ENCODE measurements at places on chromosomes 16 and 17.

- DNase-seq, result no peak
Observed at GRCh38 chr17:43574896-43575525, 28.9 kb upstream of the ETV4 start.

- peak; percentile 96 for DNase-seq
Observed at GRCh38 chr17:59155439-59156177, at the start of gene PRR11. Gene PRR11 (plus strand): TSS chr17:59155746. CDS start chr17:59169753, 14,007 bp downstream.

DNA sequence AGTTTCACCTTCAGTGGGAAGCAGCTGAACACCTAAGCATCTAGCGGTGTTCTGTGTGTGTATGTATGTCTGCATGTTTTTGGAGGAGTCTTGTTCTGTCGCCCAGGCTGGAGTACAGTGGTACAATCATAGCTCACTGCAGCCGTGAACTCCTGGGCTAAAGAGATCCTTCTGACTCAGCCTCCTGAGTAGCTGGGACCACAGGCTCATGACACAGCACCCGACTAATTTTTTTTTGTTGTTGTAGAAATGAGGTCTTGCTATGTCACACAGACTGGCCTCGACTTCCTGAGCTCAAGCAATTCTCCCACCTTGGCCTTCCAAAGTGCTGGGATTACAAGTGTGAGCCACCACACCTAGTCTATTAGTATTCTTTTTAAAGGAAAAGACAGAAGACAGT lies 30.2 kb upstream of the FAAP100 start:
- no peak for DNase-seq

GRCh38 chr16:81815429-81815766 lies 36.3 kb downstream of the PLCG2 start:
- DNase-seq, result no peak

DNA sequence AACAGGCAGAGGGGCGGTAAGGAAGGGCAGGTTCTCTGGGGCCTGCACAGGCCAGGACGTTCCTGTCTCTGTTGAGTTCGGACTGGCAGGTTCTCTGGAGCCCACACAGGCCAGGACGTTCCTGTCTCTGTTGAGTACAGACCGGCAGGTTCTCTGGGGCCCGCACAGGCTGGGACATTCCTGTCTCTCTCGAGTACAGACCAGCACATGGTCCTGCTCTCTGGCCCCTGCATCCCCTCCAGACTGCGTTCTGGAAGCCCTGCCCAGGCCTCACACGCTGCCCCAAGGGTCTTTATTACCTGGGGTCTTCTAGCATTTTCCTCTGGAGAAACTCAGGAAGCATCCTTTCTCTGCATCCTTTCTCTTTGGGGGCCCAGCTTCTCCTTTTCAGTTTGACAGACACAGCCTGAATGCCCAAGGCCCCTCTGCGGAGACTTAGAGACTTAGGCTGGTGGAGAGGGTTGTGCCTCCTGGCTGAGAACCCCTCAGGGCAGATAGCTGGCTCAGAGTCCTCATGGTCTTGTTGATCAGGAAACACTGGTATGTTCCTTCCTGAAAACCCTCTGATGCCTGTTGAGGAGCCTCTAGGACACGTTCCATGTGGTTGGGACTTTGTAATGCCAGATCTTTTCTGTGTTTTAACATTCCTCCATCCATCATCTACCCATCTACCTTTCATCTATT lies 18.0 kb upstream of the GSE1 start:
- DNase-seq, result no peak

Data from suprapubic skin (tissue), 4 donors.